HS-27A (cell line): ENCODE measurements at places on chromosomes 2 and 18.

GRCh38 chr2:25362434-25363145 lies 20.9 kb upstream of the DNMT3A start:
- DNase-seq: no peak

DNA sequence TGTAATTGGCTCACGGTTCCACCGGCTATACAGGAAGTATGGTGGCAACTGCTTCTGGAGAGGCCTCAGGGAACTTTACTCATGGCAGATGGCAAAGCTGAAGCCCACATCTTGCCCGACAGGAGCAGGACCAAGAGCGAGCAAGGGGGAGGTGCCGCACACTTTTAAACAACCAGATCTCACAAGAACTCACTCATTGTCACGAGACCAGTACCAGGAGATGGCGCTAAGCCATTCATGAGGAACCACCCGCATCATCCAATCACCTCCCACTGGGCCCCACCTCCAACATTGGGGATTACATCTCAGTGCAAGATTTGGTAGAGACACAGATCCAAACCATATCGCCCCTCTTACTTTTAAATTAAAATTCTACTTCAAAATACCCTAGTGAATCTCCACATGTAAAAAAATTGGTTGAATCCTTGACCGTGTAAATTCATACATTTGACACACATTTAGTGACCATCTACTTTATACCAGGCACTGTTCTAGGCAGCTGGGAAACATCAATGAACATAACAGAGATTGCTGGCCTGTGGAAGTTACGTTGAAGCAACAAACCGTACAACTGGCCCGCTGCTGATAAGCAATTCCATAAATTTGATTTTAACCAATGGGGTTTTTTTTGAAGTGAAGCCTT lies 87.6 kb downstream of the ALPK2 start:
- no peak for DNase-seq

GRCh38 chr2:41913921-41914609 lies 133.8 kb upstream of the PKDCC start:
- DNase-seq: no peak

- DNase-seq: no peak
Observed at GRCh38 chr2:24926602-24927252, 6.7 kb upstream of the ADCY3 start.

DNA sequence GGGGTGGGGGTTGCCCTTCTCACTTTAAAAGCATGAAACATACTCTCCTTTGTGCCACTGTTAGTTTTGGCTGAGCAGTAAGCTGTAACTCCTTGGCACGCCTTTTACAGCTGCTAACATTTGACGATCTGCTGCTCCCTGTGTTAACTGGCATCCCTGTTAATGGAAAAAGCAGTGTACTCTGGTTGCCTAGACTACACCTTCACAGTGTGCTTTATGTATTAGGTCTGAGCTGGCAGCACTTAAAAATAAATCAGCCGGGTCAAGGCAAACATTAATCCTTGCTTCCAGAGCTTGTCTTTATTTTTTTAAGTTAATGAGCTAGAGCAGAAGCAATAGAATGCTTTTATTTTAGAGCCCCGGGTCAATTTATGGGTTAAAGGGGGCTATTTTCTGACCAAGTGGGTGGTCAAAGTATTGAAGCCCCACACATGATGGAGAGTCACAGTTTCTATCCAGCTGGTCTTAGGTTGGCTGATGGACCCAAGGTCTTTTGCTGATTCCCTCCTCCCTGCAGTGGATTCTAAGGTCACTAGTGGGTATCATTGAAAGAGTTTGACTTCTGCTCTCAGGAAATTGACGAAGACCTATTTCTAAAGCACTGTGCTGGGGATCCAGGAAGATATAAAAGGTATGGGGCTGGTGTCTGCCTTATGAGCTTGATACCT lies 54.5 kb downstream of the CFAP221 start:
- no peak for DNase-seq

- DNase-seq: no peak
Observed at GRCh38 chr2:160963957-160964356, 196.3 kb upstream of the TANK start.

DNA sequence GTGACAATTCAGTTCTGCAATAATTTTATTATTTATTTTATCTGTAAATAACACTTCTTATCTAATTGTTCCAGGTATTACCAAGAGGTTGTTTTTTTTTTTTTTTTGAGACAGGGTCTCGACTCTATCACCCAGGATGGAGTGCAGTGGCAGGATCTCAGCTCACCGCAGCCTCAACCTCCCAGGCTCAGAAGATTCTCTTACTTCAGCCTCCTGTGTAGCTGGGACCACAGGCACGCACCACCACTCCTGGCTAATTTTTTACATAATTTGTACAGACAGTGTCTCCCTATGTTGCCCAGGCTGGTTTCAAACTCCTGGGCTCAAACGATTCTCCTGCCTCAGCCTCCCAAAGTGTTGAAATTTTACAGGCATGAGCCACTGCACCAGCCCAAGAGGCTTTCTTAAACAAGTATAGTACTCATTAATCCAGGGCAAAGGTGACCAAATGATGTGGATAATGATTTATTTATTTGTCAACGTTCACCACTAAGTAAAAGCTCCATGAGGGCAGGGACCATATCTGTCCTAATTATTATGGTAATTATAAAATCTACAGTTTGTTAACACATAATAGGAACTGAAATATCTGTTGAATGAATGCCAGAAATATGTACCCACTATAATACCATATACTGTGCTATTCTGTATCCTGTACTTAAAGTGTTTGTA lies 12.0 kb downstream of the STK17B start:
- no peak for DNase-seq

DNA sequence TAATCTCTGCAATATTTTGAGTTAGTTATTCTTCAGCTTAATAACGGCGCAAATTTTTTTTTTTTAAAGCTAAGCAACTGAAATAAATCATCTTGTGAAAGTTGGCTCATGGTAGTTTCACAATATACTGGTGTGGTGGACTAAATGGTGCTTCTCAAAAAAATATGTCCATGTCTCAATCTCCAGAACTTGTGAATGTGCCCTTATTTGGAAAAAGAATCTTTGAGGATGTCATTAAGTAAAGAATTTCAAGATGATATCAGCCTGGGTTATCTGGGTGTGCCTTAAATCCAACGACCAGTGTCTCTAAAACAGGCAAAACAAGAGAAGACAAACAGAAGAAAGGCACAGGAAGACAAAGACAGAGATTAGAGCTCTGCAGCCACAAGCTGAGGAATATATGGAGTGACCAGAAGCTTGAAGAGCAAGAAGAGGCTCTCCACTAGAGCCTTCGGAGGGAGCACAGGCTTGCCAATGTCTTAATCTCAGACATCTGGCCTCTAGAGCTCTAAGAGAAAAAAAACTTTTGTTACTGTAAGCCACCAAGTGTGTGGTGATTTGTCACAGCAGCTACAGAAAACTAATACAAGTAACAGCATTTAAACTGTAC lies 71.4 kb downstream of the HNMT start:
- peak; percentile 50 for DNase-seq

- DNase-seq: no peak
Observed at GRCh38 chr2:46377101-46377581, 79.9 kb downstream of the EPAS1 start.
